ENCODE measurements at places on chromosomes 1 and 21. TPM values are rescaled to one million over a fixed set of nuclear protein-coding genes. Genes with fewer than 3 reads are reported as not detected.

- H3K4me1 ChIP-seq = peaks cover 31% of the 10 kb centered on the region
- no peak for DNase-seq
- no peaks in the 10 kb centered on the region for H3K27me3 ChIP-seq
- H3K36me3 ChIP-seq = peaks cover 7% of the 10 kb centered on the region
Observed at GRCh38 chr1:89927049-89927448, 67.9 kb upstream of the ZNF326 start.

- peaks cover 7% of the 10 kb centered on the region for H3K4me1 ChIP-seq
- no peaks in the 10 kb centered on the region for H3K27me3 ChIP-seq
- no peak overlapping the region for H3K27ac ChIP-seq
- no peak overlapping the region for H3K4me3 ChIP-seq
- DNase-seq = no peak
- H3K36me3 ChIP-seq = no peaks in the 10 kb centered on the region
Observed at GRCh38 chr1:175714350-175714749, 29.0 kb downstream of the TNR start.

Gene ZNF648
- 0.58 TPM for total RNA-seq

GRCh38 chr1:200183637-200184036 lies 156.1 kb downstream of the NR5A2 start:
- H3K4me3 ChIP-seq = no peak overlapping the region
- peaks cover 6% of the 10 kb centered on the region for H3K36me3 ChIP-seq
- H3K4me1 ChIP-seq = no peaks in the 10 kb centered on the region
- no peak for DNase-seq
- no peaks in the 10 kb centered on the region for H3K27me3 ChIP-seq
- H3K27ac ChIP-seq = no peak overlapping the region

GRCh38 chr1:176159993-176160392 lies 47.1 kb downstream of the COP1 start:
- no peak overlapping the region for H3K4me3 ChIP-seq
- no peaks in the 10 kb centered on the region for H3K27me3 ChIP-seq
- H3K27ac ChIP-seq = no peak overlapping the region
- peaks cover 6% of the 10 kb centered on the region for H3K36me3 ChIP-seq
- DNase-seq = no peak
- H3K4me1 ChIP-seq = peaks cover 20% of the 10 kb centered on the region

DNA sequence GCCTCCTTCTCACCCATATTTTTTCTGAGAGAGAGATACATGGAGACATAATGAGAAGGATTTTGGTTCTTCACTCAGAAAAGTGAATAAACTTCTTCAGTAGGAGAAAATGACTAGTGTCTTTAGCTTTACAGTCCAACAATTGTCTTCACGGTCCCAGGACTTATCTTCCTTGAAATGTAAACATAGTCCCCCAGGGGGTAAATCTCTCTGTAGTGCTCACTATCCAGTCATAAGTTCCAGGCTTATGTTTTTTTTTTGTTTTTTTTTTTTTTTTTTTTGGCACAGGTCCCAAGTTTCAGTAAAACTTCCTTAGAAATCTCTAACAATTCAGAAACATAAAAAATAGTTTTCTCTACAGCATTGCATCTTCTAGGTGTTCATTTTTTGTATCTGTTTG lies 890.2 kb upstream of the B3GALT2 start:
- no peaks in the 10 kb centered on the region for H3K4me1 ChIP-seq
- no peak overlapping the region for H3K4me3 ChIP-seq
- H3K27ac ChIP-seq = no peak overlapping the region
- H3K27me3 ChIP-seq = no peaks in the 10 kb centered on the region
- H3K36me3 ChIP-seq = no peaks in the 10 kb centered on the region
- DNase-seq = no peak

All from GM23338 (cell line).